ENCODE measurements at places on chromosomes 4 and X. TPM values are rescaled to one million over a fixed set of nuclear protein-coding genes. Genes with fewer than 3 reads are reported as not detected.

Gene CCKAR
- 1.8 TPM for total RNA-seq

Gene SHROOM2
- 3.7 TPM for total RNA-seq

- DNase-seq, result no peak
Observed at GRCh38 chr4:5823542-5824211, 69.2 kb downstream of the CRMP1 start.

GRCh38 chrX:139787601-139788000 lies 79.6 kb upstream of the MCF2 start:
- DNase-seq, result no peak

Data from stomach (tissue), 19 donors.